ENCODE measurements at places on chromosomes 5 and 9.

DNA sequence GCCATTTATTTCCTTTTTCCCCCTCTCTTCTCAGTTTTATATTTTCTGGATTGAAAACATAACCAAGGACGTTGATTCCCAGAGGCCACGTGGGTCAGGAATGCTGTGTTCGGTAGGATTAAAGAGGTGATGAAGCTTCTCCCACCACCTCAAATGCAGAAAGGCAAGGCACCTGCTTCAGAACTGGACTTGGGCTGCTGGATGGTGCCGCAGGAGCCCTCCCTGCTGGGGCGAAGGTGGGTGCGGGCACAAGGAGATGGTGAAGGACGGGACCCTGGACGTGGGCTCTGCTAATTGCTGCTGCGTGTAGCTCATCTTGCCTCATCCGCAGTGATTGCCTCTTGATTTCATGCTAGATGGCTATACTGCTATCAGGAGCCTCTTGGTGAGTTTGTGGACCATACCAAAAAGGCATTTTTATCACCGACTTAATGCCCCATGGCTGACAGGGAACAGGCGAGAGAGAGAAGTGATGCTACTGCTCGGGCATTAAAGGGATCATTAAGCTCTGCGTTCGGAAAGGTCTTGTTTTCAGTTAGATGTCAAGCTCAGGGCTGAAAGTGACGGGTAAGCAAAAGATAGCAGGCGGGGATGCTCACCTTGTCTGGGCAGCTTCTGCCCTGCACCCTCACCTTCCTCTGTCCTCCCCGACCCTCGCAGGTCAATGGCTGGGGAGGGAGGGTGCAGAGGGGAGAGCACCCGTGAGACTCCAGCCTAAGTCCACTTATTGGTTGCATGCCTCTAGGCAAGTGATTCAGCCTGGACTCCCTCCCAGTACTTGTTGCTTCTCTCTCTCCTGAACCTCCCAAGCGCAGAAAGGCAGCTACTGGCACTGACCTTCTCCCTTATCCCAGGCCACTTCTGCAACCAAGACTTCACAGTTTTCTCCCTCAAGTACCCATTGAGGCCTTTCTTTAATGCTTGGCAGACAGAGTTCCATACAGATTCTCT, 71.6 kb upstream of the FSTL4 start:
- no peak for DNase-seq

DNA sequence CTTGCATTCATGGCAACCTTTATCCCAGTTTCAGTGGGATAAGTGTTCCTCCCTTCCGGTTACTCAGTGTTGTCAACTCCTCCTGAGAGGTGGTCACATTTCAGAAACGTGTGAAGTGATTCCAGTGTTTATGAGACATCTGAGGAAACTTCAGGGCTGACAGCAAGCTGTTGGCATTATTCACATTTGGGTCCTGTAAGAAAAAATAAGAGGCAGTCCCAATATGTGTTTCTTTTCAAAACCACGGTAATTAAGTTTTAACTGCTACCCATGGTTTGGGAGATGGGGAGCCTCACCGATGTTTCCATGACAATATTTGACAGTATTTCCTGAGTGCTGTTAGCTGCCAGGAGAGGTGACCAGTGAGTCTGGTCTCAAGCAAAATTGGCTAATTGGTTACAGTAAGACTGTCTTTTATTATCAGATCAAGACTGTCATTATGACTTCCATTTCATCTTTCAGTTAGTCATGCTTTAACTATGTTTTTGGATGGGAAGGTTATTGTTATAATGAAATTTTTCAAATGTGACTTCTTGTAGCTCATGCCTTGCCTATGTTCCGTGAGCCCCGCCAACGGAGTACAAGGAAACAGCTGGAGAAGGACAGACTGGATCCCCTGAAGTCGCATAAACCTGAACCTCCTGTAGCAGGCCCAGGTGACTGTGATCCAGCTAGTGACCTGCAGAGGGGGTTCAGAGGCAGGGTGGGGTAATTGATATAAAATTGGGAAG, 115.3 kb downstream of the GDNF start:
- no peak for DNase-seq

GRCh38 chr9:98147582-98147981, 28.6 kb upstream of the TRIM14 start:
- peak; percentile 33 for DNase-seq

DNA sequence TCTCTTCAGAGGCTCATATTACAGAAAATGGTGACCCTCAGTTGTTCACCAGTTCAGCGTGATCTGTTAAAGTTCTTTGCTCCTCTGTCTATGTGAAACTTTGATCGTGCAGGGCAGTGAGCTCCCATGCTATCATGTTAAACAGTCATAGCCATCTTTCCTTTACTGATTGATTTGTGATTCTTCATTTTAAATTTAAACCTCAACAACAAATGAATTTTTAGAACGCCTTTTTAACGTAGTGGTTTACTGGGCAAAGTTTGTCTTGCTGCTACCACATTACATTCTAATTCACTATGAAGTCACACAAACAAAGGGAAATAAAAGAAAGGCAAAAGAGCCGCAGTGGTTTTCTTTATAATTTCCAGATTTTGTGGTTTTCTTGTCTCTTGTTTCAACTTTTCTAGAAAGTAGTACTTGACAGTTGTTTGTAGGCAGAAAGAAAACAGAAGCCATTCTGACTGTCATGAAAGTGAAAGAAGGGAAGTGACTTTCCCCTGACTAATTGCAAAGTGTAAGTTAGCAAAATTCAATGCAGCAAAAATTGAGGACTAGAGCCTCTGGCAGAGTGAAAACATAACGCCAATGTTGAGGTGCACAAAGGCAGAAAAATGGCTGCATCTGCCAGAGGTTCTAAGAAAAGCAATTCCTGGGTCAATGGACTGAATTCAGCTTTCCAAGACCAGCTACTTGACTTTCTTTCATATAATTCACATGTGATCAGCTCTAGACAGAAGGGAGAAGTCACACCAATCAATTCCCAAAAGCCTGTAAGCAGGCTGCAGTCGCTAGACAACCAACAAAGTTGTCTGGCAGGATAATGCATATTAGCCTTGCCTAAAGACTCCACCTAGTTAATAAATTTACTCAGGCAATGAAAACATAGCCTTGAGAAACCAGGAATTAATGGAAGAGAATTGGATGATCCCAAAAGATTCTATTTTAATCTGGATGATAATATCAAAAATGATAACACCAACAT, 7.1 kb upstream of the IFNA6 start:
- peak; percentile 81 for DNase-seq

GRCh38 chr5:160616712-160617497, 195.2 kb downstream of the PTTG1 start:
- DNase-seq, result no peak
